ENCODE measurements at places on chromosomes 1 and 21.

- no peak for DNase-seq
Measured at GRCh38 chr1:231046730-231047395, 6.8 kb upstream of the FAM89A start.

- DNase-seq: no peak
Measured at GRCh38 chr21:33185852-33186251, 43.9 kb upstream of the IFNAR2 start.

- DNase-seq: peak; percentile 8
Measured at GRCh38 chr1:98256700-98257099, 335.9 kb upstream of the DPYD start.

DNA sequence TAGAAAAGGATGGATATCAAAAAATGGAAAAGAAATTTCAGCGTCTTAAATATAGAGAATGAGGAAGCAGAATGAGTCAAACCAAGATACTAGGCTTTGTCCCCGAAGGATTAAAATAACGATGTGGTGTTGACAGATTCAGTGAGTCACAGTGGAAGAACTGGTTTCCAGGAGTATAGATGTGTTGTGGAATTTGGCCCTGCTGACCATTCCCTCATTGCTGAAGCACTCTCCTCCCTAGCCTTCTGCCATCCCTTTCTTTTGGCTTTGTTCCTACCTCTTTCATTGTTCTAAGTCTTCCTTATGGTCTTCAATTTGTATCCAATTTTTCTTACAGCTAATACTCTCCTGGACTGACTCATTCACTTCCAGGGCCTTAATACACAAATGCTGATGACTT, 23.1 kb upstream of the USP25 start:
- DNase-seq: peak; percentile 46

DNA sequence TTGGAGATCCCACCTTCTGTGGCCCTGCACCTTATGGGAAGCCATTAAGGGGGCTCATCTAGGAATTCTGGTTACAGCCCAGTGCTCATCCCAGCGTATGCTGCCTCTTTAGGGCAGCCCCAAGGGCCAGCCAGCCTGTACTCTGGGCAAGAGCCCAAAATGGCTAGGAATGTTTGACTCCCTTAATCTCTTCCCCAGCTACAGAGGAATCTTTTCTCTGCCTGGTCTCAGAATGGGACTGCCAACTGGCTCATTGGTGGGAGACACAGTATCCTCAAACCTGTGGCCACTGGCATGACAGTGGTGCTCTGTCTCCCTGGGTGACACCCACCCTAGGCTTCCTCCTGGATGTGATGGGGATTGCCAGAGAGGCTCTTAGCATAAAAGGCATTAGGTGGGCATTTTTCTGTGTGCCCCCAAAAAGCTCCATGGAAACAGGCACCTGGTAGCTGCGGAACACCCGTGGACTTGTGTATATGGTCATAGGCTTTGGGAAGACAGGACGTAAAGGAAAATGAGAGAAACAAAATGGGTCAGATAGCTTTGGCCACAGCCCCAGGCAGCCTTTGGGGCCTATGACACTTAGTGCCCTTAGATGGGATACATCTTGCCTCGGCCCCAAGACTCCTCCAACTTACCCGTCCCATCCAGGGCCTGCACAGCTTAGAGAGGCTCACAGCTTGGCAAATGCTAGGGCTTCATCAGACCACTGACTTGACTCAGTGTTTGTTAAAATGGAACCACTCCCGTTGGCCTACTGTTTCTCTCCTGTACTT, 6.9 kb downstream of the TMEM81 start:
- DNase-seq: no peak

- peak; percentile 25 for DNase-seq
Measured at GRCh38 chr1:25642574-25643108, 26.1 kb downstream of the MAN1C1 start.

DNA sequence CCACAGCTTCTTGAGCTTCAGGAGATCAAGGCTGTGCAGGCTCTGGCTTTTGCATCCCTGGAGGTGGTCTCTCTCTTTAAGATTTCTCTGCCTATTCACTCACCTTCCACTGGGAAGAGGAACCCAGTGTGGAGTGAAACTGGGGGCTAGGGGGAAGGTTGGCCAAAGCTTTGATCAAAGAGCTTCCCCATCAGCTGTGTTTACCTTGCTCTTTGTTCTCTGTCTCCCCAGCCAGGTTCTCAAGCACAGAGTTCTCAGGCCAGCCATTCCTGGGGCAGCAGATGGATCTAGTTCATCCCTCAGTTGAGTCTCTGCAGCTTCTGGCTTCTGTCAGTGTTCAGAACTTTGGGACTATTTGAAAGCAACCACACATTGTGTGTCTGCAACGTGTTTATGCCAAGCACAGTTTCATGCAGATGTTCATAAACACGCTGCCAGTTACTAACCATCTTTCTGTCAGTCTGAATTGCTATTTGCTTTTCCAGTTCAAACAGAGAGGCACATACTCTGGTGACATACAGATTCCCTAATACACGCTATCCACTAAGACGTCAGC, 17.2 kb upstream of the MRPS14 start:
- DNase-seq: no peak

DNA sequence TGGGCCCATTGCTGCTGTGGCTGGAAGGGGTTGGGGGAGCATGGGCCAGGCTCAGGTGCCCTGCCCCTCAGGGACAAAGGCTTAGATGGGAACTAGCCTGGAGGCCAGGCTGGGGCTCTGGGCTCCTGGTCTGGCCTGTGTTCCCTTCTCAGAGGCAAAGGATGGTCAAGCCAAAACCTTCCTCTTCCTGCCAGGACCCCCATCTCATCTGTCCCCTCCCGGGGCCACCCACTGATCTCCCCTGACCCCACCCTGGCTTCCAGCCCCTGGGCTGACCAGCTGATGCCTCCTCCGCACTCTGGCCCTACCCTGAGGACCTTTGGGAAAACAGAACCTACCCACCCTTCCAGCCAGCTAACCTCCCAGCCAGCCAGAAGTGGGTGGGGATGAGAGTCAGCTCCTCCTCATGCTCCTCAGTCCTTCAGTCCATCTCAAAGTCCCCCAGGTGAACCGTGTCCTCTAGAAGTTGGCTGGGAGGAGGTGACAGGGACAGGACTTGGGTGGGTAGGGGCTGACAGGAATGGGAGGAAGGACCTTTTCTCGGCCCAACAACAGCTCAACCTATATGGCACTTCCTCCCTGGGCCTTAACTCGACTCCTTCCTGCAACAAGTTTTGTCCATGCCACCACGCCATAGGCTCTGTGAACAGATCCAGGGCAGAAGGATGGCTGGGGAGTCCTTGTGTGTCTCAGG, 7.5 kb downstream of the PEAR1 start:
- no peak for DNase-seq

GRCh38 chr1:177880339-177880891, 89.4 kb downstream of the SEC16B start:
- no peak for DNase-seq

DNA sequence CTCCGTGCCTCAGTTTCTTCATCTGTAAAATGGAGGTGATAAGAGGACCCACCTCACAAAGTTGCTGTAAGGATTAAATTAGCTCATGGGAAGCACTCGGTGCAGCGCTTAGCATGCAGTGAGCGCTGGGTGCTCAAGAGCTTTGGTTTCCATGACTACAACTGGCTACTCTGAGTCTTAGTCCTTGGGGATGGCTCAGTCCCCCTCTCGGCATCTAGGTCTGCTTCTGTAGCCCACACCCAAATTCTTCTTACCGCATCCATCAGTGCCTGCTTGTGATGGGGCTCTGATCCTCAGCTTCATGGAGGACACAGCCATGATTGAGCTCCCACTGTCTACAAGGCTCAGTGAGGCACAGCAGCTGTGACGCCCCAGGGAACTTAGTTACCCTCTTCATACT, 159.0 kb downstream of the ACTL8 start:
- no peak for DNase-seq
